SK-N-SH treated with all-trans-retinoic acid at 6 μM for 48 hours (cell line): ENCODE measurements at places on chromosomes 1 and 21.

DNA sequence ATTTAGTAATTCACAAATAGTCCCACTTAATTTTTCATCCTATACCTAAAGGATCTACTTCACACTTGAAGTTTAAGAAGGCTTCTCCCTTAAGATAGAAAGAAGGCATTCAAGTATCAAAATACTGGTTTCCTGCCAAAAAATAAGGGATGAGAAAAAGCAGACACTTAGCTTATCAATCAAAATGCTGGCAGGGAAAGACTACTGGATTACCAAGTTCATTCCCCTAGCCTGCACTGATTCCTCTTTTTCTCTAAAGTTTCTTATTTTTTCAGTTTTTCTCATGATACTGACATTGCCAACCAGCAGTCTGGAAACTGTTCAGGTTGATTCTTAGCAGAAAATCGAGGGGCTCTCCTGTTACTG is 204.6 kb downstream of the GABPA start:
- peak; percentile 18; the same call in 1 of the 3 replicates for ATAC-seq

DNA sequence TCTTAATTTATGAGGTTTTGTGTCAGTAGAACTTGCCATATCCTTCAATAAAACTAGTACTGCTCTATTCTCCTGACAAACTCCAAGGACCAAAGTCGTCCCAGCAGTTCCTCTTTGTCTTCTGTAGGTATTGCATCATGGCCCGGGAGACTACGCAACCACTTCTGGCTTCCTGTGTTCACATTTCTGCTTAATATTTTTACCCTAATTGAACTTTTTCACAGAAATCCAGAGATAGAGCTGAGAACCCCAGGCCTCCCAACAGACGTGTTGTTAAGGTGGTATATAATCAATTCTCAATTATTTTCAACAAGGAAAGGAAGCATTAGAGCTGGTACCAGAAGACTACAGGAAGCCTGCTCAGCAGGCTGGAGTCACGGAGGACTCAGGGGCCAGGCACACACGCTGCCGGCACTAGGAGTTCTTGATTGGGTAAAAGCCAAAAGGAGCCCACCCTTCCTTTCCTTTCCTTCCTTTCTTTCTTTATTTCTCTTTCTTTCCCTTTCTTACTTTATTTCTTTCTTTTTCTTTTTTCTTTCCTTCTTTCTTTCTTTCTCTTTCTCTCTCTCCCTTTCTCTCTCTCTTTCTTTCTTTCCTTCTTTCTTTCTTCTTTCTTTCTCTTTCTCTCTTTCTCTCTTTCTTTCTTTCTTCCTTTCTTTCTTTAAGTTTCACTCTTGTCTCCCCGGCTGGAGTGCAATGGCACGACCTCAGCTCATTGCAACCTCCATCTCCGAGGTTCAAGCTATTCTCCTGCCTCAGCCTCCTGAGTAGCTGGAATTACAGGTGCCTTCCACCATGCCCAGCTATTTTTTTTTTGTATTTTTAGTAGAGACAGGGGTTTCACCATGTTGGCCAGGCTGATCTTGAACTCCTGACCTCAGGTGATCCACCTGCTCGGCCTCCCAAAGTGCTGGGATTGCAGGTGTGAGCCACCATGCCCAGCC is 173.7 kb downstream of the ZBTB18 start:
- no peak for ATAC-seq

- no peak for ATAC-seq
Observed at GRCh38 chr1:8506456-8506855, 188.5 kb downstream of the SLC45A1 start.

DNA sequence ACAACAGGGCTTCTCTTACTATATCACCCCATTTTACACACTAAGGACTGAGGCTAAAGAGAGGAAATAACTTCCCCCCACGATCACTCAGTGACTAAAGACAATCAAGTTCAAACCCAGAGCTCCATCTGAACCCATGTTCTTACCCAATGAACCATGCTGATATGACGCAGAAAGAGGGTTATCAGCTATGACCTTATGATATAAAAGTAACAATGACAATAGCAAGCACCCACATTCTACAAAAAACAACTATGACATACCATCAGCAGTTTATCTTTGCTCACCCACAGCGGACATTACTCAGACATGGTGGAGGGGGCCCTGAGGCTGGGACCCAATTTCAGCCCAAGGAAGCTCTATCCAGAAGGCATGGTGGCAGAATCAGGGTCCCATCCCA is 75.7 kb downstream of the PTPN14 start:
- ATAC-seq: no peak

GRCh38 chr1:116949213-116949985 is 39.7 kb downstream of the PTGFRN start:
- ATAC-seq: no peak
